ENCODE measurements at places on chromosomes 1 and 21. TPM values are rescaled to one million over a fixed set of nuclear protein-coding genes. Genes with fewer than 3 reads are reported as not detected.

DNA sequence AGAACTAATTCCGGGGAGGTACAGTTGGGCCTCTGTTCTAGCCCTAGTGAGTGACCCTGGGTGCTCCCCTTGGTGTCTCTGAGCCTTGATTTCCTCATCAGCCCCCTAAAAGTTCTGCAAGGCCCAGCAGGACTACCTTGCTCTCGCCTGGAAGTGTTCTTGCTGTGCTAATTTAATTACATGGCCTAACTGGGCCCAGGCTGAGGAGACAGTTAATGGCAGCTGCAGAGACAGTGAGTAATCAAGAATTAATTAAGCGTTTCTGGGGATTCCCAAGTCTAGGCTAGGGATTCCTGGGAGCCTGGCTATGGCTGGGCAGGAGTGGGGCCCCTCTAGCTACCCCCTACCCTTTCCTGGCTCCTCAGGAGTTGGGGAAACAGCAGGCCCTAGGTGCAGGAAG, 24.7 kb upstream of the DMBX1 start:
- no peak for DNase-seq

DNA sequence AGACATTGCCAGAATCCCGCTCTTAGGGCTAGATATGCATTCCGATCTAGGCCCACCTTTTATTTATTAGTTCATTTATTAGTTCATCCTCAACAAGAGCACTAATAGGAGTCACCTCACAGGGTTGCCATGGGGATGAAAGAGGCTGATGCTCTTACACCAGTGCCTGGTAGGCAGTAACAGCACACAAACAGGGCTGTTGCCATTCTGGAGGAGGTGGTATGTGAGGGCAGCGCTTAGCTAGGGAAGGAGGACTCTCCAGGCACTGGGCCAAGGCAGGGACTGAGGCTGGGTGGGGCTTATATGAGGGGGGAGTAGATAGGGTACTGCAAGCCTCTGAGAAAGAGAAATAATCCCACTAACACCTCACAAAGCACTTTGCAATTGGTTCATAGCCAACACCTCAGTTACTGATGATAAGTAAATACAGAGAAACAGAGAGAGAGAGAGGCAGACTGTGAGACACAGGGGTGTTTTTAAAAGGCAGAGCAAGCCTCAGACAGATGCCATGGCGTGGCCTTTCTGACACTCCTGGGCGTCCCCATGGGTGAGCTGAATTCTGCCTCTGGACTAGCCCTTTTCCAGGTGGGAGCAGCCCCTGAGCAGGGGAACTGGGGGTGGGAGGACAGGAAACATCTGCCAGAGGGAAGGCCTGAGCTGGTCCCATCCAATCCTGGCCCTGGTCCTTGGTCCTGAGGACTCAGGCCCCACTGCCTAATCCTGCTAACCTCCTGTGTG, 5.9 kb downstream of the FCGR2A start:
- no peak for DNase-seq

DNA sequence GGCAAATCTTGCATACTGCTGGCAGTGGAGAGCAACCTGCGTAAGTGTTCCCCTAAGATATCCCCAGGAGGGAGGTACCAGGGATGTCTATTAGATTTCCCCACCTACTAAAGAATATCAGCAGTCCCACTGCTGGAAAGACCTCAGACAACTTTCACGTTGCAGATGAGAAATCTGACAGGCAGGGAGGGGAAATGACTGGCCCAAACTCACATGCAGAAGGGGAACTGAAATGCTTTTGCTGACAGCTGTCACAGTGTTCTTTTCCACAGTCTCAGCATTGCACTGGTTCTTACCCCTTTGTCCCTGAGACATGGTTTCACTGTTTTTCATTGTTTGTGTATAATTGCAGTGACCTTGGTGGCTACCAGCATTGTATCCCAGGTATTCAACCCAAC, 84.8 kb upstream of the ATP1A1 start:
- no peak for DNase-seq

- DNase-seq: no peak
Measured at GRCh38 chr1:11295905-11296304, 22.9 kb downstream of the UBIAD1 start.

DNA sequence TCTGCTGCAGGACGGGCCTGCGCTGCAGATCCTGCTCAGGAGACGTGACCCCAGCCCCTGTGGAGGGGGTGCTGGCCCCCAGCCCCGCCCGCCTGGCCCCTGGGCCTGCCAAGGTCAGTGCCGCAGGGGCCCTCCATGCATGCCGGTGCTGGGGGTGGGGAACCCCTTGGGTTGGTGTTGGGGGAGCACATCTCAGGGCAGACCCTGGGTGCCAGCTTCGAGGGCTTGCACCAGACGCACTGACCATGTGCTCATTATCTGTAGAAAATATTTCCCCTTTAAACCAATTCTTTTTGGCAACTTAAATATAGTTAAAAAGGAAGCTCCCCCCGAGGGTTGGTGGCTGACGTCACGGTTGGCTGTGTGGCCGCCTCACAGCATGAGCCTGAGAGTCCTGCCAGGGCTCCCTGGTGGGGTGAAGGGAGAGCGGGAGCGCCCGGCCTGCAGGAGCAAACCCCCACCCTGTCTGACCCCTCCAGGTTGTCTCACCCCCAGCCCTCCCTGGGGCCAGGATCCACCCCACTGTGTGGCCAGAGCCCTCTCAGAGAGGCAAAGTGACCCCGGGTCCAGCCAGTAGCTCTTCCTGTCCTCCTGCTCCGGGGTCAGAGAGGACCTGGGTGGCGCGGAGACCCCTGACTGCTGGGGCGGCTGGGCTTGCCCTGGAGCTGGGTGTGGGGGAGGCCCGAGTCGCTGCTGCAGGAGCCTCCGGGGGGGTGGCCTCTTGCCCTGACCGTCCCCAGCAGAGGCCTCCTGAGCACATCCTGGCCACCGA, 5.3 kb upstream of the PFKL start:
- DNase-seq: no peak

GRCh38 chr1:34884961-34885360, 25.4 kb upstream of the SMIM12 start:
- peak; percentile 43 for DNase-seq

GRCh38 chr1:14242123-14242522, 356.4 kb upstream of the KAZN start:
- DNase-seq: no peak

- no peak for DNase-seq
Measured at GRCh38 chr1:156226782-156227181, 14.0 kb downstream of the PMF1 start.

Gene PCBP3
- total RNA-seq: 0.75 TPM

Gene SLC1A7
- total RNA-seq: not detected

- DNase-seq: no peak
Measured at GRCh38 chr21:15732290-15732995, 2.7 kb downstream of the USP25 start.

GRCh38 chr1:218624052-218624451, 278.9 kb downstream of the TGFB2 start:
- DNase-seq: no peak

Gene PKP1
- total RNA-seq: not detected

DNA sequence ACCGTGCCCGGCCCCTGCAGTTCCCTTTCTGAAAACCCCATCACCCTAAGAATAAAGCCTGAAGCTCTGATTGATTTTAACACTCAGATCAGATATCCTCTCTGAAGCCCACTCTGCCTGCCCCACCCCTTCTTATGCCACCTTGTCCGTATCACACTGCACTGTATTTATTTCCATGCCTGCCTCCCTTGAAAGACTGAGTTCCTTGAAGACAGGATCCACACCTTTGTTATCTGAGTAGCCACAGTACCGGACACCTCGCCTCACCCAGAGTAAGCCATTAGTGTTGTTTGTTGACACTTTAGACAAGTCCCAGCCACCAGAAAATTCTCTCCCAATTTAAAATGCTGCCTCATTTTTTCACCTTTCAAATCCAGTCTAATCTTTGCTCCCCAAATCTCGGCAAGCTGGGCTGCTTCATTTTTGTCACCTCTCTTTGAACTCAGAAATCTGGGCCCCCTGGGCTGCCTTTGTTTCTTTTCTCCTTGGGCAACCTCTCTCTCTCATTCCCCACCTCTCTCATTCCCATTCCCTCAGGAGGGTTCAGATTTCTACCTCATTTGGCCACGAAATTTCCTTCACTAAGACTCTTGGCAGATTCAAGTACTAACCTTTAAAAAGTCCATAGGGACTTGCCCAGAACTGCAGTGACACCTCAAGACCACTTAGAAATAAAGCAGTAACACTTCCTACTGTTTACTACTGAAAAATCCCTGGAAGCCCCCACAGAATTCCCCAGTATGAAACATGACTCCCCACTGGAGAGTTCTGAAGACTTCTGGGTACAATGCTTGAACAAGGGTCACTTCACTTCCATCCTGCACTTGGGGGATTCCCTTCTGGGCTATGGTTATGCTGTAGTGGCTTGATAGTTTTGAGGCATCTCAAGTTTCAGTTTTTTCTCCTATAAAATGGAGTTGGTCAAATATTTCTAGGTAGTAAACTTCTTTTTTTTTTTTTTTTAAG, 8.7 kb upstream of the PPP1R15B start:
- no peak for DNase-seq

- DNase-seq: peak; percentile 52
Measured at GRCh38 chr1:145918992-145919939, 749 bp upstream of the PEX11B start.

- DNase-seq: no peak
Measured at GRCh38 chr1:6249739-6250689, 6.0 kb downstream of the HES3 start.

DNA sequence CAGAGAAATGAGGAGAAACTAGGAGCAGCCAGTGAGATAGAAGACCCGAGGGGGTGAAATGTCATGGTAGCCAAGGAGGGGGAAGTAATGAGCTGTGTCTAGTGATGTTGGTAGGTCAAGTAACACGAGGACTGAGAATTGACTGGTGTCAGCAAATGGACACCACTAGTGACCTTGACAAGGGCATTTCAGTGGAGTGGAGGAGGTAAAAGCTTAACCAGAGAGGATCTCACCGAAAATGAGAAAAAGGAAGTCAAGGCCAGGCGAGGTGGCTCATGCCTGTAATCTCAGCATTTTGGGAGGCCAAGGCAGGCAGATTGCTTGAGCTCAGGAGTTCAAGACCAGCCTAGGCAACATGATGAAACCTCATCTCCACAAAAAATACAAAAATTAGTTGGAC, 3.0 kb upstream of the ZYG11B start:
- DNase-seq: no peak

- peak; percentile 27 for DNase-seq
Measured at GRCh38 chr21:46001821-46002681, 20.5 kb downstream of the COL6A1 start.

DNA sequence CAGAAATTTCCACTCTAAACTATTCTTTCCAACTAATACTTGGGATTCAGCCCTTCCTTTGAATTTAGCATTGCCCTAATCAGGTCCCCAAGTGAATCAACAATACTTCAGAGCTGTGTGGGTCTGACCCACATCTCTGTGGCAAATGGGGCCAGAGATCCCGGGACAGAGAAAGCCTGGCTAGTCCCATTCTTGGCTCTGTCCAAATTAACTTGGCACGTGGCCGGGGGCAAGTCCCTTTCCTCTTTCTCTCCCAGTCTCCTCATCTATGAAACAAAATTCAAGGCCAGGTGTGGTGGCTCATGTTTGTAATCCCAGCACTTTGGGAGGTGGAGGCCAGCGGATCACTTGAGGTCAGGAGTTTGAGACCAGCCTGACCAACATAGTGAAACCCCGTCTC, 6.3 kb upstream of the ZC3H12A start:
- DNase-seq: no peak

- no peak for DNase-seq
Measured at GRCh38 chr1:162169031-162169790, 99.7 kb downstream of the NOS1AP start.

DNA sequence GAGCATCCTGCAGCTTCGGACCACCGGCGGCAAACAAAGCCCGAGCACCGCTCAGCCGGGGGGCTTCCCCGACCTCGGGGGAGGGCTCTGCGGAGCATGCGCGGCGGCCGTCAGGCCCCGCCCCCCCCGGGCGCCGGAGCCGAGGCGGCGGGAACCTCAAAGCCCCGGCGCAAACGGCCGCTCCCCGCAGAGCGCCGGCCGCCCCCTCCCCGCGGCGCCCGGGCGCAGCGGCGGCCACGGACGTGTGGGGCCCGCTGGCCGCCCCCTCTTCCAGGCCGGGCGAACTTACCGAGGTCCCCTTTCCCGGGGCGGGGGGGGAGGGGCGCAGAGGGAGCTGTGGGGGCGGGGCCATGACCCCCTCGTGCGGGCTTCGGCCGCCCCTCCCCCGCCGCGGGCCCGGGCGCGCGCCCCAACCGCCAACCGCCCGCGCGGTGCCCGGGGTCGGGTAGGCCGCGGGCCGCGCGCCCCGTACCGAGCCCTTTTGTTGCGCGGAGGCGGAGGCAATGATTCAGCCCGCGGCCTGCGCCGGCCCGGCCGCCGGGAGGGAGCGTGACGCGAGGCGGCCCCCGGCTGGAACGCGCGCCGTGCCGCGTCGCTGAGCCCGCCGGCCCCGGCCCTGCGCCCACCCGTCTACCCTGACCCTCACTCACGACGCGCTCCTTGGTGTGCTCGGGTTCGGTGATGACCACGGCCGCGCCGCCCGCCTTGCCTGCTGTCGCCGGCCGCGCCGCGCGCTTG, 1.7 kb downstream of the RCC2 start:
- DNase-seq: peak; percentile 55

Gene ACOT11
- total RNA-seq: 4.0 TPM

Gene LDLRAD2
- total RNA-seq: not detected

- no peak for DNase-seq
Measured at GRCh38 chr1:208206092-208206698, 38.0 kb downstream of the PLXNA2 start.

Gene FCRLB
- total RNA-seq: 0.29 TPM

Gene PLEKHA6
- total RNA-seq: 21.8 TPM

Gene MAB21L3
- total RNA-seq: 0.26 TPM
